ENCODE measurements at places on chromosomes 16 and 17. TPM values are rescaled to one million over a fixed set of nuclear protein-coding genes. Genes with fewer than 3 reads are reported as not detected.

- peak; percentile 44 for DNase-seq
Observed at GRCh38 chr17:75352079-75352569, 53.4 kb downstream of the GRB2 start.

The ZG16B gene
- not detected for total RNA-seq

The TBC1D3 gene
- total RNA-seq = not detected

- DNase-seq = no peak
Observed at GRCh38 chr17:50739098-50739497, 19.7 kb downstream of the LUC7L3 start.

The ATP1B2 gene
- 0.33 TPM for total RNA-seq

DNA sequence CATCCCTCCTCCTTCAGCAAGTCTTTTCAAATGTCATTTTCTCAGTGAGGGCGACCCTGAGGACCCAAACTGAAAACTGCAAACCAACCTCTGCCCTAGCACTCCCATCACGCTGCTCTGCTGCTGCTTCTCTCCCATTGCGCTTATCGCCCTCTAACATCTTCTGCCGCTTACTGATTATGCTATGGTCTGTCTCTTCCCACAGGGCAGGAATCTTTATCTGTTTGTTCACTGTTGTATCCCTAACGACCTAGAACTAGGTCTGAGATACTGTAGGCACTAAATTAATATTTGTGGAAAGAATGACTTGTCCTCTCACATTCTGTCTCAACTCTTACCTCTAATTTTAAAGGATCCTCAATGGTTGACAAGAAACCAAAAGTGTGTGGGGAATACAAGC is 12.5 kb downstream of the ZSCAN32 start:
- no peak for DNase-seq

- no peak for DNase-seq
Observed at GRCh38 chr16:2335286-2335895, 5.1 kb downstream of the ABCA3 start.

The CLEC18A gene
- total RNA-seq = 0.33 TPM

The RGS11 gene
- 6.3 TPM for total RNA-seq

DNA sequence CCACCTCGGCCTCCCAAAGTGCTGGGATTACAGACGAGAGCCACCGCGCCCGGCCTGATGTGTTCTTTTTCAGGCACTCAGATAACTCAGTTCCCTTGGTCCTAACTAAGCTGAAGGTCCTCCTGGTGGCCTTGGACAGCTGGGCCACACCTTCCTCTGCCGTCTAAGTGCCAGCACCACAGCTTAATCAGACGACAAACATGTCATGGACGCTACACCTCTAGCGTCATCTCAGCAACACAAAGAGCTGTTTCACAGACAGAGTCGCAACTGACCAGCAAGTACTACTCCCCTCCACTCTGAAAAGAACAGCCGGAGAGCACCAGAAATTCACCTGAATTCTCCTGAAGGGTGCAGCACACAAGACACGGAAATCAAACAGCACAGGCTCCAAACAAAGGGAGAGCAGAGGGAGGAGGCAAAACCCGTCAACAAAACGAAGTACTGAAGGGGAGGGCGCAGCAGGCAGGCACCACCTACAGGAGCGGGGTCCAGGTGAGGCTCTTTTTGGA is 4.4 kb downstream of the TRAP1 start:
- DNase-seq = no peak

The CDRT15 gene
- total RNA-seq = not detected

- no peak for DNase-seq
Observed at GRCh38 chr16:164827-165538, 795 bp upstream of the HBM start.

DNA sequence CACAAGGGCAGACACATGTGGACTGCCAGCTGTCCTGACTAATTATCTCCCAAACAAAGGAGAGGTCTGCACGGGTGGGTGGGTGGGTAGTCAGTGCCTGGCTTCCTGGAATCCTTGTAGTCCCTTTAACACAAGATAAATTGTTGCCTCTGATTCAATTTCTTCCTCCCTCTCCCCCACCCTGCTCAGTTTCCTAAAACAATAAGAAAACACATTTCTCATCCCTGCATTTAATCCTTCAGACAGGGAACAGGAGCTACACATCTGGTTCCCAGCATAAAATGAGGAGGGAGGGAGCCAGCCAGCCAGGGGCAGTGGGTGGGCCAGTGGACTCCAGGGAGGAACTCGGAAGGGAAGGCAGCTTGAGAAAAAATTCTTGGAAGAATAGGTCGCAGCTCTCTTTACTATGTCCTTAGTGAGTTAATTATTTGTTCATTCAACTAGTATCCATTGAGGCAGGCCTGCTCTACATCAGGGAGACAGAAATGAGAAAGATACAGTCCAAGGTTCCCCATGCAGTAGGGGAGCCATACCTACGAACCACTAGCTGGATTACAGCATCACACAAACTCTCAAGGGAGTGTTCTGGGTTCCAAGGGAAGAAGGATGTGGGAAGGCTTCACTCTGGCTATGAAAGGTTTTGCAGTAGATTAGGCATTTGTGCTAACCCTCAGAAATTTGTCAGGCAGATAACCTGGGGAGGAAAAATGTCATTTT is 58.3 kb downstream of the CCT6B start:
- DNase-seq = no peak

The TMEM95 gene
- total RNA-seq = not detected

DNA sequence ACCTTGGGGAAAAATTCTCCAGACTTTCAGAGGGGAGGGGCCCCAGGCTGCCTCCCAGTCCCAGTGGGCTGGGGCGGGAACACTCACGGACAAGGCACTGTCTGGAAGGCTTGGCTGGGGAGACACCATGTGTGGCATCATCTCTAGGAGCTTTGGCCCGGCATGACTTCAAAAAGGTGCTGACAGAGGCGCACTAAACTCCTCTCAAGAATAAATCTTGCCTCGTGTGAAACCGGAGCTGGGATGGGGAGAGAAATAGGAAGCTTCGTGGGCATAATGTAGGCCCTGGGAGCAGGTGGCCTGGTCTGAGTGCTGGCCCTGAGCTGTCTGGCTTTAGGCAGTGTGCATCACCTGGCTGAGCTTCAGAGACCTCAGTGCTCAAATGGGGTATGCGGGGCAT is 5.7 kb downstream of the WSCD1 start:
- DNase-seq = no peak

- no peak for DNase-seq
Observed at GRCh38 chr17:42243493-42243982, 32.7 kb downstream of the STAT5B start.

The KRT14 gene
- total RNA-seq = not detected

GRCh38 chr16:80300876-80301275 is 239.9 kb upstream of the DYNLRB2 start:
- DNase-seq = peak; percentile 2

The SEZ6 gene
- total RNA-seq = not detected

The IGFALS gene
- total RNA-seq = not detected

DNA sequence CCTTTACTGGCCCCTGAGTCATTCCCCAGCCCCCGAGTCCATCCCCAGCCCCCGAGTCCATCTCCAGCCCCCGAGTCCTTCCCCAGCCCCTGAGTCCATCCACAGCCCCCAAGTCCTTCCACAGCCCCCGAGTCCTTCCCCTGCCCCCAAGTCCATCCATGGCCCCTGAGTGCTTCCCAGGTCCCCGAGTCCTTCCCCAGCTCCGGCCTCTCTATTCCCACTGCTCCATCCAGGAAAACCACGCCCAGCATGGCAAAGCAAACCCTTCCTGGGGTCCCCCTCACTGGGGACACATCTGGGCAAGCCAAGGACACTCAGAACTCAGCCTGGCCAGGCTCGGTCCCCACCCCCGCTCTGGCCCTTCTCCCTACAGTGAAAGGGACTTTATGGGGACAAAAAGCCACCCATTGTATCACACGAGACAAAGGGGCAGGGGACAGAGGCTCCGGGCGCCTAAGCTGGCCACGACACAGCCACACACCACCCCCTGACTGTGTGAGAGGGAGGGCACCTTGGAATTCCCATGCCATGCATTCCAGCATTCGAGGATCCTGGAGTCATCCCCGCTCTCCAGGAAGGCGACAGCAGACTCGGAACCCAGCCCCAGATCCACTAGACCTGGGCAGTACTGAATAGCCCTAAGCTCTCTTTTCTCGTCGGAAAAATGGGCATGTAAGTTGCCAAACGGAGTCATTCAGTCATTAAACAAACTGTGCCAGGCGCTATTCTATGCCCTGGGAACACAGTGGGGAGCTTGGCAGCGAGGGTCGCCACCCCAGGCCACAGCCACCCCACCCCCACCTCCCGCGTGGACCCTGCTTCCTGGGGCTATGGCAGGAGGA is 14.0 kb downstream of the PLLP start:
- no peak for DNase-seq

GRCh38 chr16:12390644-12391043 is 413.0 kb downstream of the CPPED1 start:
- DNase-seq = peak; percentile 54

The MARVELD3 gene
- total RNA-seq = not detected

The ZACN gene
- total RNA-seq = not detected

DNA sequence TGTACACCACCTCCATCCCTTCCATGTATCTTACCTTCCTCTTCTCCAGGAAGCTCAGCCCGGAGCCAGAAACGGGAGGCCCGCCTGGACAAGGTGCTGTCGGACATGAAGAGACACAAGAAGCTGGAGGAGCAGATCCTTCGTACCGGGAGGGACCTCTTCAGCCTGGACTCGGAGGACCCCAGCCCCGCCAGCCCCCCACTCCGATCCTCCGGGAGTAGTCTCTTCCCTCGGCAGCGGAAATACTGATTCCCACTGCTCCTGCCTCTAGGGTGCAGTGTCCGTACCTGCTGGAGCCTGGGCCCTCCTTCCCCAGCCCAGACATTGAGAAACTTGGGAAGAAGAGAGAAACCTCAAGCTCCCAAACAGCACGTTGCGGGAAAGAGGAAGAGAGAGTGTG is 756 bp upstream of the MVP start:
- DNase-seq = no peak

The ITGAD gene
- not detected for total RNA-seq

DNA sequence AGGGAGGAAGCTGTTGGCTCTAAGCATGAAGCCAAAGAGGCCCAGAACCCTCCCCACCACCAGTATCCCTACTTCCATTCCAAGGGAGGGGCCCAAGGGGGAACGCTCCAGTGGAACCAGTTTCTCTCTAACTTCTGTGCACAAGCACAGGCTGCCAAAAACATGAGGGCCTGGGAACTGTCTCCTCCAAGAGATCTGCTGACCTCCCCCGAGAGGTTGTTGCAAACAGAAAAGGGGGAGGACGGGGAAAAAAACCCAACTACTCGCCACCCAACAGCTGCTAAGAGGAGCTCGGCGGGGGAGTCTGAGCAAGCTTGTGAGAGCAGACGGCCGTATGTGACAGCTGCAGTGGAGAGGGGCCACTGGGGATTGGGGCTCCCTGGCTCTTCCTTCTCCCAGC is 15.7 kb upstream of the SLC35B1 start:
- DNase-seq = peak; percentile 33

DNA sequence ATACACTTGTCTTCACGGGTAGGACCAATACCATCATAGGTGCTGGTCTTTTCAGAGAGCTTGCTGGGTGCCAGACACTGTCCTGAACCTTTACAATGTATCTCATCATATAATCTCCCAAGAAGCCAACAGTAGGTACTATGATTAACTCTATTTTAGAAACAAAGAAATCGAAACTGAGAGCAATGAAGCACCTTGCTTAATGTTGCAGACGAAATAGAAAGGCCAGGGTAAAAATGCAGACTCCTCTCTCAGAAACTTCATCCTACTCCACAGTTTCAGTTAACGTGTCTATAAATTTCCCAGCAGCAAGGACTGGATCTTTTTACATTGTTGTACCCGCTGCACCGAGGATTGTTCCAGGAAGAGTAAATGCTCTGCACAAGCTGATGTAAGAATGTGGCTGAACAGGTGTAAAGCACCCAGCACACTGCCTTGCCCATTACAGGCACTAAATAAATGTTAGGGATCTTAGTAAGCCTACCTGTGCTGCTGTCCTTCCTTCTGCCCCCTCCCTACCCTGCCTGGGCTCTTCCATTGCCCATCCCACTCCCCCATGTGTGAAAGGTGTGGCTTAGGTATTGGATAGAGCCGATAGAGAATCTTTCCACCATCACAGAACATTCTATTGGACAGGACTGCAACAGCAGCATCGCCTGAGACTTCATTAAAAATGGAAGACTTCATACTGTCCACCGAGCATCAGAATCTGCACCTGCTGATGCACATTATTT is 476.7 kb downstream of the SOX9 start:
- DNase-seq = no peak

GRCh38 chr17:7235693-7236665 is 1.7 kb upstream of the DVL2 start:
- no peak for DNase-seq

GRCh38 chr16:53098526-53099317 is 43.9 kb downstream of the CHD9 start:
- peak; percentile 97 for DNase-seq

GRCh38 chr17:19573075-19573474 is 39.4 kb downstream of the SLC47A1 start:
- DNase-seq = peak; percentile 28

DNA sequence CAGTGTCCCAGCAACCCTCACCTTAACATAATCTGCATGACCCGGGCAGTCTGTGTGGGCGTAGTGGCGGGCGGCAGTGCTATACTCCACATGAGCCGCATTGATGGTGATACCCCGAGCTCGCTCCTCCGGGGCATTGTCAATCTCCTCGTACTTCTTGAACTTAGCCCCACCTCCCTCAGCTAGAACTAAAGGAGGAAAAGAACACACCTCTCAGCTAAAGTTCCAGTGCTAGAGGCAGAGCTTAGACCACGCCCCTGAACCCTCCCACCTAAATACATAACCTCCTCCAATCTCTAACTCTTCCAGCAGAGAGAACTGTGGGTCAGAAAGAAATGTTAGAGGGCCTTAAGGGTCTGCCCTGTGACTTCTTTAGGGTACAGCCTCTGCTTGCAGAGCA is 855 bp downstream of the TUFM start:
- no peak for DNase-seq

DNA sequence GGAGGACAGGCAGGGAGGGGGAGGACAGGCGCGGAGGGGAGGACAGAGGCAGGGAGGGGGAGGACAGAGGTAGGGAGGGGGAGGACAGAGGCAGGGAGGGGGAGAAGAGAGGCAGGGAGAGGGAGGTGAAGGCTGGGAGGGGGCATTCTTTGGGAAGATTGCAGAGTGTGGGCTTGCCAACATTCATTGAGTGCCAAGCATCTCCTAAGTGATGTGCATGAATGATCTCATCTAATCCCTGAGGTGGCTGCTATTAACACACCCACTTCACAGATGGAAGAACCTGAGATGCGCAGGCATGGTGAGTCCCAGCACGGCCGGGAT is 58.3 kb downstream of the NT5M start:
- no peak for DNase-seq

DNA sequence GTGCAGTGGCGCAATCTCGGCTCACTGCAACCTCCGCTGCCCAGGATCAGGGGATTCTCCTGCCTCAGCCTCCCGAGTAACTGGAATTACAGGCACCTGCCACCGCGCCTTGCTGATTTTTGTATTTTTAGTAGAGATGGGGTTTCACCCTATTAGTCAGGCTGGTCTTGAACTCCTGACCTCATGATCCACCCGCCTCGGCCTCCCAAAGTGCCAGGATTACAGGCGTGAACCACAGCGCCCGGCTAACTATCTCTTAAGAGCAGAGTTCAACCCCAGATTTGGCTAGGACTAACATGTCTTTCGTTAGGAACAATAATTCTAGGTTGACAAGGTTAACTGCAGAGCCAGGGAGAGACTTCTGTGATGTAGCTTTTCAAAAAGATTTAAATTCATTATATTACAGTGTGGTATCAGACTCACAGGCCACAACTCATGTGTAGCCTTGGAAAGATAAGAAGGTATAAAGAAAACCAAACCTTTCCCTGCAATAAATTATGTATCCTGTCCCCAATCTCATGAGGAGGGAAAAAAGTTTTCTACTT is 4.3 kb downstream of the CHTF8 start:
- DNase-seq = no peak

Measured in fibroblast of lung (primary cell).